ENCODE measurements at places on chromosomes 5 and 9.

GRCh38 chr9:112881331-112881730 lies 9.3 kb downstream of the SLC46A2 start:
- DNase-seq: no peak

DNA sequence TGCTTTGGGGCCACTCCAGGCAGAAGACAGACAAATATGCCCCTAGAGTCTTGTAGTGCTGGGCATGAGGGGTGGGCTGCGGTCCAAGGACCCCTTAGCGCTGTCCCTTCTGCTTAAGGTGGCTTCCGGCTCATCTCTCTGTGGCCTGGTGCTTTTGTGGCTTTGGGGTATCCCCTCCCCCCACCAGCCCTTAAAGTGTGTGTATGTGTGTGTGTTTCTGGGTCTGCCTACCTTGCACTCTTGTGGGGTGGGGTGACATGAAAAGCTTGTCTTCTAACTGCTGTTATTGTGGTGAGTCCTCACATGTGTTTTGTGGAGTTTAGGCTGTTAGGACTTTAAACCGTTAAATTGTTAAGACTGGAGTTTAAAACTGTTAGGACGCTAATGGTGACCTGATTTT lies 23.6 kb downstream of the MARCHF6 start:
- DNase-seq: no peak

DNA sequence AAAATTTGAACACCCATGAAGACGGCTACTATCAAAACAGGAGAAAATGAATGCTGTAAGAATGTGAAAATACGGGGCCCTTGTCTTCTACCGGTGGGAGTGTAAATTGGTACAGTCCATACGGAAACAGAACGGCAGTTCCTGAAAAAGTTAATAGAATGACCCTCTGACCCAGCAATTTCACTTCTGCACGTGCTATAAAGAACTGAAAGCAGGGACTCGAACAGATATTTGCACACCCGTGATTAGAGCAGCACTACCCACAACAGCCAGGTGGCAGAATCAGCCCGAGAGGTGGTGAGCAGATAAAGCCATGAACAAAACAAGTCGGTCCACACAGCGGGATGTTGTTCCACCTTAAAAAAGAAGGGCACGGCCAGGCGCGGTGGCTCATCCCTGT lies 22.6 kb upstream of the SLC12A7 start:
- no peak for DNase-seq

DNA sequence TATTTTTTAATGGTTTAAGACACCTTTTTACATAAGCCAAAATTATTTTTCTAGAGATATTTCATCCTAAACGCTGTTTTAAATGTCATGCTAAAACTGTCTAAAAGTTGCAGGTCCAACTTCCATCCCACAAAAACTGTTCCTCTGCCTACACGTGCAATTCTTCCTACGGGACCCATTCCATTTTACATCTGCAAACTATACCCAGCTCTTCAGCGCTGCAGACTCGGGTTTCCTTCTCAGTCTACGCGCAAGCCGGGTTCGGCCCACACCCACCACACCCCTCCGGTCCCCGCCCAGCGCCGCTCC lies 8.7 kb downstream of the RANBP6 start:
- DNase-seq: no peak

DNA sequence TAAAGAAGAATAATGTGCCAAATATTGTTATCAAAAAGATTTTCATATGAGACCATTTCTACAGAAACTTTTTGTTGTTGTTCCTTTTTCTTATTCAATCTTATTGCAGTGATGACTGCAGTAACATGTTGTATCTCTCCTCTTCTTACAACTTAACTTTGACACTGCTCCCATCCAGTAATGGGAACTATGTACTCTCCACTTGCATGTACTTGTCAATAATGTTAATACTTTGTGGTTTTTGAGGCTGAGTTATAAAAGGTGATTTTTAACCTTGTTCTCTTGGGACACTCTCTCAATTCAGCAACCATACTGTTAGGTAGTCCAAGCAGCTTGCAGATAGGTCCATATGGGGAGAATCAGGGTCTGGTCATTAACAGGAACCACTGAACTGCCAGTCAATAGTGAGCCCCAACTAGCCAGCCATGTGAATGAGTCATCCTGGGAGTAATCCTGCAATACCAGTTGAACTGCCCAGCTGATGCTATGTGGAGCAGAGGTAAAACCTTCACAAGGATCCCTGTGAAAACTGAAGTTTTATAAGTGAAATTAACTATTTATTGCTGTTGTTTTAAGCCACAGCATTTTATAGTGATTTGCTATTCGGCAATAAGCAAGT lies 199.6 kb upstream of the DAB2 start:
- DNase-seq: no peak

DNA sequence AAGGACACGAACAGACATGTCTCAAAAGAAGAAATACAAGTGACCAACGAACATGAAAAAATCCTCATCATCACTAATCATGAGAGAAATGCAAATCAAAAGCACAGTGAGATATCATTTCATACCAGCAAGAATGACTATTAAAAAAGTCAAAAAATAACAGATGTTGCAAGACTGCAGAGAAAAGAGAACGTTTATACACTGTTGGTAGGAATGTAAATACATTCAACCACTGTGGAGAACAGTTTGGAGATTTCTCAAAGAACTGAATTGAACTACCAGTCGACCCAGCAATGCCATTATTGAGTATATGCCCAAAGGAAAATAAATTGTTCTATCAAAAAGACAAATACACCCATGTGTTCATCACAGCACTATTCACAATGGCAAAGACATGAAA lies 45.7 kb downstream of the FXN start:
- DNase-seq: no peak

GRCh38 chr5:74538206-74538661 lies 102.3 kb downstream of the ENC1 start:
- no peak for DNase-seq

DNA sequence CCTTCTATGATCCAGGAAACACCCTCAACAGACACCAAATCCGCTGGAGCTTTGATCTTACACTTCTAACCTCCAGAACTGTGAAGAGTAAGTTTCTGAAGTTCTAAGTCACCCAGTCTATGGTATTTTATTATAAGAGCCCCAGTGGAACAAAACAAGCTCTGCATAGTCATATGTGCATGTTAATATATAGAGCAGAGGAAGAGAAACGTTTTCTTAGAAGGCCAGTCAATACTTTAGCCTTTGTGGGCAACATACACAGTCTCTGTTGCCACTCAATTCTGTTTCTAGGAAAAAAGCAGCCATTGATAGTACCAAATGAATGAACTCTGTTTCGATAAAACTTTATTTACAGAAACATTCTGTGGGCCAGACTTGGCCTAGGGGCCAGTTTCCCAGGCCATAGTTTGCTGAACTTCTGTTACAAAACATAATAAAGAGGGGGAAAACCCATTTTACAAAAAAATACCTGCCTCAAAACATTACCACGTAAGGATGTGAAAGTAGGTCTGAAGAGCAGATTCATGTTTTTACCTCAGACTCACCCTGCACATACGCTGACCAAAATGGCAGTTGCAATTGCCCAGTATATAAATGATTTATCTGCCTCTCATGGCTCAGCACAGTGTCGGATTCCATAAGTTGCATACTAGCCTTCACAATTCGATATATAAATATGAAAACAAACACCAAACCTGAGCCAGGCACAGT lies 350.5 kb downstream of the SLIT3 start:
- DNase-seq: no peak

- no peak for DNase-seq
Measured at GRCh38 chr5:72487177-72487576, 20.0 kb downstream of the ZNF366 start.

DNA sequence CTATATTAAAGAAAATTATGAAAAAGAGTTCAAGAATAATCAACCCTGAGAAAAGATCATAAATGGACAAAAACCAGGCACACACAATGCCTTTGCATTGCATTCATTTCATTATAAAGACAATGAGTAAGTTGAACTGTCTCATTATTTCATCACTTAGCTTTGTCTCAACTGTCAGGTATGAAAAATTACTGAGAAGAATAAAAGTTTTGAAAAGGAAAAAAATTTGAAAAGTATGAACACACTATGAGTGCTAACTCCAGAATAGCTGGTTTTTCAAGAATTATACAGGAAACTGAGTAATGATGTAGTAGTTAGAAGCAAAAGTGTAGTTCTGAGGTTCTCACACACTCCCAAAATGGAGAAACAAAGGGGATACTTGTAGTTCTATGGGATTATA lies 16.3 kb upstream of the ANXA1 start:
- no peak for DNase-seq

DNA sequence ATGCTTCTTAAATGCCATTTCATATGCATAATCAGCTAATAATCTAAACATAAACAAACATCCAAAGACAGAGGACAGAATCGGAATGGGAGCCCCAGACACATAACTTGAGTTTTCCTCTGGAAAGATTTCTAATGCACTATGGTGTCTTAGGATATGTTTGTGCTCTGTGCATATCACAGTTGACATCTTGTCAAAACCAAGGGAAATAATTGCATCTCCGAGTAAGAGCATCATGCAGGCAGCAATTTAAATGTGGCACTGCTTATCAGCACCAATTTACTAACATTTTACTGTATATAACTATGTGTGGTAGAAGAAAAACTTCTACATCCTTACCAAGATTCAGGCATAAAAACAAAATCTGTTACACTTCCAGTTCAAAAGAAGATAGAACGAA lies 217.9 kb downstream of the GLIS3 start:
- no peak for DNase-seq

GRCh38 chr5:82991678-82992323 lies 85.4 kb downstream of the TMEM167A start:
- peak; percentile 7 for DNase-seq

GRCh38 chr5:159155960-159156359 lies 53.4 kb downstream of the RNF145 start:
- DNase-seq: no peak

DNA sequence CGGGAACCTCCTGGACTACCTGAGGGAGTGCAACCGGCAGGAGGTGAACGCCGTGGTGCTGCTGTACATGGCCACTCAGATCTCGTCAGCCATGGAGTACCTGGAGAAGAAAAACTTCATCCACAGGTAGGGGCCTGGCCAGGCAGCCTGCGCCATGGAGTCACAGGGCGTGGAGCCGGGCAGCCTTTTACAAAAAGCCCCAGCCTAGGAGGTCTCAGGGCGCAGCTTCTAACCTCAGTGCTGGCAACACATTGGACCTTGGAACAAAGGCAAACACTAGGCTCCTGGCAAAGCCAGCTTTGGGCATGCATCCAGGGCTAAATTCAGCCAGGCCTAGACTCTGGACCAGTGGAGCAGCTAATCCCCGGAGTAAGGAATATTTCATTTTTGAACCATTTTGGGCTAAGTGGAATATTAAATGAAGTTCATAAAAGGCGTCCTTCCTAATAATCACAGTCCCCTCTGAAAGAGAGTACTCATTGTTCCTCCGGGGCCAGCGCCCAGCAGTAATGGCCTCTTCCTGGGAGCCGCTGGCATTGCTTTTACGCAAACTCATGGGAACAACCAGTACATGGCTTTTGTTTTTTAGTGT lies 23.6 kb downstream of the QRFP start:
- no peak for DNase-seq

DNA sequence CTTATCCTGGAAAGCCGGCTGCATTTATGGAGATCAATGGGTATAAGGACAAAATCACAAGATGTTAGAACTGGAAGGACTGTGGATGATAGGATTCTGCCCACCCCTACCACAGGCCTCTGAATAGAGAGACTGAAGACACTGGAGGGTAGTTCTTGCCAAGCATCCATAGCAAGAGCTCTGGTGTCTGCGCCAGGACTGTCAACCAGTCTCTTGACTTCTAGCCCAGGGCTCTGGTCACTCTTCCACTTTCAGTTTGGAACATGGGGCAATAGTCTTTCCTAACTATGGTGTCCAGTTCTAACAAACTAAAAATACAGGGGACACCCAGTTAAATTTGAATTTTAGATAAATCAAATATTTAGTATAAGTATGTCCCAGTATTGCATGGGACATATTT lies 23.4 kb downstream of the LARP1 start:
- no peak for DNase-seq

DNA sequence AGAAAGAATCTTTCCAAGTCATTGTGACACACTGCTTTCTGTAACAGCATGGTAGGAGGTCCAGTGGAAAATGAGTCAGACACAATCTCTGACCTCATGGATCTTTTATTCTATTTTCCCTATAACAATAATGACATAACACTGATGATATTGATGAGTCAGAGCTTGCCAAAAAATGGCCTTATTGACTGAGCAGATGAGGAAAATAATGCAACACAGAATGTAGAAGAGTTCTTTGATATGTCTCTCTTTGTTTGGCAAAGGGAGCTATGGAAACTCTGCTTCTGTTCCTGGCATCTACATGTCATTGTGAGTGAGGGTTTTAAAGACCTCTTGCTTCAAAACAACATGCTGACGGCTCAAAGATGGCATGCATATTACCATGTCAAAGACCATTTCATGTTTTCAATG lies 443.1 kb upstream of the ZNF608 start:
- no peak for DNase-seq

DNA sequence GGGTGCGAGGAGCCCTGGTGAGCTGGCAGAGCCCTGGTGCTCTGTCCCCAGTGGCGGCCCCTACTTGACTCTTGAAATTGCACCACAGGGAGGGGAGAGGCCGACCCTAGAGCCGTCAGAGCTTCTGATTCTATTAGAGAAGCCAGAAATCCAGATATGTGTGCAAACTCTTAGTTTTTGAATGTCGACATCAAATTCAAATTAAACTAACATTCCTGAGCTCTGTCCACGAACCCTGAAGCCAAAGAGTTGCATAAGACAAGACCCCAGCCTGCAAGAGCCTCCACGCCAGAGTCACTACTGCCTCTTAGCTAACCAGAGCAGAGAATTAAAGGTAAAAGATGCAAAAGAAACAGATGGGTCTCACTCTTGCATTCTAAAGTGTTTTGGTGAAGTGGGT lies 29.8 kb upstream of the MSX2 start:
- no peak for DNase-seq

- DNase-seq: no peak
Measured at GRCh38 chr5:134506054-134507039, 19.1 kb upstream of the JADE2 start.

- no peak for DNase-seq
Measured at GRCh38 chr5:132134384-132134783, 60.8 kb downstream of the CSF2 start.

- DNase-seq: no peak
Measured at GRCh38 chr5:1252681-1253080, 27.5 kb downstream of the SLC6A18 start.

- no peak for DNase-seq
Measured at GRCh38 chr9:137668203-137668602, 49.4 kb downstream of the EHMT1 start.

DNA sequence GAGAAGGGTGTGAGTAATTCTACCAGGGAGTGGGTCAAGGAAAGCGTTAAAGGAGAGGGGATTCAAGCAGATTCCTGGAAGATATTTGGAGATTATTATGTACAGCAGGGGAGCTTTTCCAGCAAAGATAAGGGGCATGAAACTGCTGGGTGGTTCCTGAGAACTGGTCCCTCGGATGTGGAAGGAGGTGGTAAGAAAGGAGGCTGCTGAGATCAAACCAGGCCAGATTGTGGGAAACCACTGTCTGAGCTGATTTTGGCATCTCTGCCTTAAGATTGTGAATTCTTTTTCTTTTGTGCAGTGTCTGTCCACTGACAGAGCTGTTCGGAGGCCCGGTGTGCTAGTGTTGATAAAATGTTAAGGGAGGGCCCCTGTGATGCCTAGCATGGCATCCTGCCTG lies 45.4 kb downstream of the SNX30 start:
- no peak for DNase-seq

GRCh38 chr5:172127581-172127980 lies 60.4 kb downstream of the STK10 start:
- DNase-seq: no peak

GRCh38 chr9:84140535-84141101 lies 160.0 kb downstream of the RMI1 start:
- DNase-seq: peak; percentile 93

- no peak for DNase-seq
Measured at GRCh38 chr9:94900222-94901018, 173.9 kb downstream of the AOPEP start.

All from NCI-H1417 (cell line).